ENCODE measurements at places on chromosomes 7 and 10.

- no peak for DNase-seq
Observed at GRCh38 chr7:142436601-142437000, 178.7 kb upstream of the PRSS58 start.

GRCh38 chr10:85665078-85665477 lies 701.5 kb downstream of the GRID1 start:
- no peak for DNase-seq

- no peak for DNase-seq
Observed at GRCh38 chr7:27922907-27923641, 183.1 kb downstream of the TAX1BP1 start.

DNA sequence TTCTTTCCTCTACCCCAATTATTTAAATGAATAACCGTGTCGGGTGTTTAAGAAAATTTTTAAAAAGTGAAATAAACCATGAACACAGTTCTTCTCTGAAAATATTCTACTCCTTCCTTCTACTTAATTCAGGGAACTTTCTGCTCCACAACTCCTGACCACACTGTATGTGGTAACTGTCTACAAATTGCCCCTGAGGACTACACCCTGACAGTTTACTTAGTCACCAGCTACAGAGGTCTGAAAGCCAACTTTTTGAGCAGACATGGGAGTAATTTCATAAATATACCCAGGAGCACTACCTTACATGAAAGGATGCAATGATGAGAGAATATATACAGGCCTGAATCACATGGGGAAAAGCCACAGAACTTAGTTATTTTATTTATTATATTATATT lies 523.2 kb upstream of the SORCS1 start:
- DNase-seq, result no peak

DNA sequence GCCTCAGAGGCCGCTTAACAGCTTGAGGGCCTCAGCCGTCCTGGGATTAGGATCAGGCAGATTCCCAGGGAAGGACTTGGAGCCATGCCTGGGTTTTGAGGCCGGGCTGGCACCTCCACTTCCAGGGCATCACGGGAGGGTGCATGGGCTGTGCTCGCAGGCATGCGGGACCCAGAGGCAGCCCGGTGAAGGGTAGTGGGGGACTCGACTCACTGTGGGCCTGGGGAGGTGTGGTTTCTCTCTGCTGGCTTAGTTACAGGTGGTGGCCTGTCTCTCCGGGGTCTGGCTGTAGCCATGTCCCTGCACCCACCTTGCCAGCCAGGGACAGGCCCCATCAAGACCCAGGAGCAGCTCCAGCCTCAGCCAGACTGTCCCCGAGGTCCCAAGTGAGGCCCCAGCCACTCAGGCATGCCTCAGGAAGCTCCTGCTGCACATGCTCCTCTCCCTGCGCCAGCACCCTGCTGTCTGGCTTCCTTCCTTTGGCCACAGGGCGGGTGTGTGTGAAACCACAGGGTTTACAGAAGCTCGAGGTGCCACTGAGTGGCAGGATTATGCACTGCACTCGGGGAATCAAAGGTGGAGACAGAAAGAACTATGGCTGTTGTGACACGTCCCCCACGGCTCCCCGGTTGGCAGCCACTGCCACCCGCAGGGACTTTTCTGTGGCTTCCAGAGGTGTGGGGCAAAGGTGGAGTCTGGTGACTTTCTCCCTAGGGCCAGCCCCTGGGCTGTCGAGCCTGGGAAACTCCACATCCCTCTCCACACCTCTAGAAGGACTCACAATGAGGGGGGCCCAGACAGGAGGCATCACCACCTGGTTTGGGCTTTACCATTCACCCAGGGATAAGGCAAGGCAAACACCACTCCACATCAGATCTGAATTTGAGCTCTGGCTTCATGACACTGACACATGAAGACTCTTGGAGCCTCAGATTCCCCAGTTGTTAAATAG lies 19.7 kb downstream of the GOLGA7B start:
- peak; percentile 78 for DNase-seq

DNA sequence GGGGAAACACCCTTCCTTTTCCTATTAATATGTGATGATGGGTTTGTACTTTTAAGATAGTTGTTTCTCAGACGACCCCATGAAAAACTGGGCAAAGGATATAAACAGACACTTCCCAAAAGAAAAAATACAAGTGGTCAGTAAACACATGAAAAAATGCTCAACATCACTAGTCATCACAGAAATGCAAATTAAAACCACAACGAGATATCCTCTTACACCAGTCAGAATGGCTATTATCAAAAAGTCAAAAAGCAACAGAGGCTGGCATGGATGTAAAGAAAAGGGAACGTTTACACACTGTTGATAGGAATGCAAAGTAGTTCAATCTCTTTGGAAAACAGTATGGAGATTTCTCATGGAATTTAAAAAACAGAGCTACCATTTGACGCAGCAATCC lies 111.4 kb upstream of the ZEB1 start:
- no peak for DNase-seq
